H7 (cell line): ENCODE measurements at places on chromosomes 13 and 19.

GRCh38 chr19:32289566-32290210, 55.7 kb upstream of the ZNF507 start:
- DNase-seq, result no peak

DNA sequence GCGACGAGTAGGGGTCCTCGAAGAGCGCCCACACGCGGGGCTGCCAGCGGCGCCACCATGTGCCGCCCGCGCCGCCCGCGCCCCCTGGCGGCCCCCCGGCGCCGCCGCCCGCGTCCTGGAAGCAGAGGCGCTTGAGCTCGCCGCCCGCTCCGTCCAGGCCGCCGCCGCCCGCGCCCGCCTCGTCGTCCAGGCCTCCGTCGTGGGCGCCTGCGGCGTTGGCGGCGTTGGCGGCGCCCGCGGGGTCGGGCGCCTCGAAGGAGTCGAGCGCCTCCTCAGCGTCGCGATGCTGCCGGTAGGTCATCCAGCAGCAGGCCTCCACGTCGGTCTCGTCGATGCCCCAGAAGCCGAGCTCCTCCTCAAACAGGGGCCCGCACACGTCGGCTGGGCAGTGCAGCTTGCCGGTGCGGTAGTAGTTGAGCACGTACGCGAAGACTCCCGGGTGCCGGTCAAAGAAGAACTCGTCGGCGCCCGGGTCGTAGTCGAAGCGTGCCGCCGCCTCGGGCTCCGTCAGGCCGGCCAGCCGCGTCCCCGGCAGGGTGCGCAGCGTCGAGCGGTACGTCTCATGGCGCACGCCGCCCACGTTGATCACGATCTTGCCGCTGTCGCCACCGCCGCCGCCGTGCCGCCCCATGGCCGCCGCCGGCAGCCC, 829 bp downstream of the KCNC3 start:
- DNase-seq, result peak; percentile 81

GRCh38 chr13:29509999-29510589, 85.4 kb downstream of the SLC7A1 start:
- no peak for DNase-seq

- no peak for DNase-seq
These were observed 1.8 kb downstream of the KATNAL1 start for GRCh38 chr13:30305456-30305970.

GRCh38 chr13:102645701-102646100, 48.9 kb downstream of the TPP2 start:
- DNase-seq, result no peak

- no peak for DNase-seq
These were observed 4.7 kb downstream of the CSNK1A1L start for GRCh38 chr13:37100731-37101130.

DNA sequence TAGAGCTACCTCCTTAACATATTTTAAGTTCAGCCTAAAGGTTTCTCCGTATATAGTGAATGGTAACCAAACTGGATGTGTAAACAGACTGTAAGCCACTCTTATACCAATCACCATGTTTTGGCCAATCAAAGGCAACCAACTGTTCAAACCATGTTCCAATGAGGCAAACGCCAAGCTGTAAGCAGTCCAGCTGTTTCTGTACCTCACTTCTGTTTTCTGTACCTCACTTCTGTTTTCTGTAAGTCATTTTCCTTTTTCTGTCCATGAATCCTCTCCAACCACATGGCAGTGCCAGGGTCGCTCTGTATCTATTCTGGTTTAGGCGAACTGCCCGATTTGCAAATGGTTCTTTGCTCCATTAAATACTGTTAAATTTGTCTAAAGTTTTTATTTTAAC, 24.4 kb downstream of the COMMD6 start:
- DNase-seq, result no peak
